ENCODE measurements at places on chromosomes 13 and 19.

DNA sequence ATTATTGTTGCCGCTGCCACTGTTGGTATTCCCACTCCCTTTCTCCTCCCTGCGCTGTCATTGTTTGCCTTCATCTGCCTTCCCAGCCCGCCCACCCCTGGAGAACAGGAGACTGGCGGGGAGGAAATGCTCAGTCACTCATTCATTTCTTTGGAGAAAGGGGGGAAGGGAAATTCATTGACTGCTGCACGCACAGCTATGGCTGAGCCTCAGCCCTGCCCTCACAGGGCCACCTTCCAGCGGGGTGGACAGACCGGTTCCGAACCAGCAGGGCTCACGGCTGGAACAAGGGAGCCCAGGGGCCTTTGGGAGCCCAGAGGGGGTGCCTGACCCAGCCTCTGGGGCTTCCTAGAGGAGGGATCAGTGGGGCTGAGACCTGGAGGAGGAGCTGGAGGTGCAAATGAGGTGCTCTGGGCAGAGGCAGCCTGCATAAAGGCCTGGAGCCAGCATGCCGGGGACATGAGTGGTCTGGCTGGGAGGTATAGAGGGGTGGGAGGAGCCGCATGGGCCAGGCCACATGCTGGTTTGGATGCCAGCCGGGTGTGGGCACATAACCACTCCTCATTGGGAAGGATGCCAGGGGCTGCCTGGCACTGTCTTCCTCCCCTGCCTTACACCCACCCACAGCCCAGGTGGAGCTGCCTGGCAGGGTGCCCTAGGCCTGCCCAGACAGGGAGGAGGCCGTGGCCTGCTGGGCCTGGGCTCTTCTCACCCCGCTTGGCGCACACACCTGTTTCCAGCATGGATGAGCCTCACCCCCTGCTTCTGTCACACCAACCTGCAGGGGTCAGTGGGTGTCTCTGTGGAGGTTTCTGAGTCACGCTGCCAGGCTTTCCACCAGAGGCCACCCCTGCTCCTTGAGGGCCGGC is 26.8 kb downstream of the PPP5C start:
- DNase-seq: no peak

DNA sequence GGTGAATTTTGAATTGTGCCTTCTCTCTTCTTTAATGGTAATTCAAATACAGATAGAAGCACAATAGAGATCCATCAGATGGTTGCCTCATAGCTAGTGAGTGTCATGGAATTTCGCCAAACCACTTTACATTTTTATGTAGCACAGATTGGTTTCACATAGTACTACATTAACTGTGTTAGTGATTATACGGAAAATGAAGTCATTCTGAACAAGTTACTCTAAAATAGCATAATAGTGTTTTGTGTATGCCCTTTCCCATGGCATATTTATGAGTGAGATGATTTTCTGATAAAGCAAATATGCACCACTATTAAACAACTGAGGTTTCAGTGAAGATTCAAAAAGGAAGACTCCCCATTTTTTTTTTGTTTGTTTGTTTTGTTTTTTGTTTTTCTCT is 1623.5 kb downstream of the PCDH9 start:
- DNase-seq: no peak

GRCh38 chr13:49776871-49777270 is 15.6 kb downstream of the KPNA3 start:
- no peak for DNase-seq

DNA sequence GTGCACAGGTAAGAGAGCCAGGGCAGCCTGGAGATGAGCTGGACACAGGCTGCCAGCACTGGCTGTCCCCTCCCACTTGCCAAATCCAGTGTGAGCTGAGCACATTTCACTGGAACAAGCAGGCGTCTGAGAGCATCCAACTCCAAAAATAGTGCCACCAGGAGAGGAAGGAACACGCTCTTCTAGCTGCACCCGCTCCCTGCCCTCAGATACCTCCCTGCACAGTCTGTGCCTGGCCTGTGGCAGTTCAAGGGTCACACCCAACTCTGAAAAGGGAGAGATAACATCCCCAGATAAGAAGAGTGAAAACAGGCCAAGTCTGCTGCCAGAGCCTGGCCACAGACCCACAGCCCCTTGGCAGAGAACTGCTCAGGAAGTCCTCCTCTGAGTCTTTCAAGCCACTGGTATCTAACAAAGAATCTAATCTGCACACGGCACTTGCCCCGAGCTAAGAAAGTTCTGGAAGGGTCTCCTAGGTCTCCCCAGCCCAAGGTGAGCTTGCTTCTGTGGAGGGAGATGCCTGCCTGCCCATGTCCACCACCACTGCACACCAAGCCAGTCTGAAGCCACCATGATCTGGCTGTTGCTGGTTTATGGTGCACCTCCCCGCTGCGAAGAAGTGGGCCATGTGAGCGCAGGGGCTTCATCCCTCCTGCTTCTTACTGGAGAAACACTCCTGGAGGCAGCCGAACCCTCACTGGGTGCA is 14.7 kb downstream of the ELL start:
- no peak for DNase-seq

DNA sequence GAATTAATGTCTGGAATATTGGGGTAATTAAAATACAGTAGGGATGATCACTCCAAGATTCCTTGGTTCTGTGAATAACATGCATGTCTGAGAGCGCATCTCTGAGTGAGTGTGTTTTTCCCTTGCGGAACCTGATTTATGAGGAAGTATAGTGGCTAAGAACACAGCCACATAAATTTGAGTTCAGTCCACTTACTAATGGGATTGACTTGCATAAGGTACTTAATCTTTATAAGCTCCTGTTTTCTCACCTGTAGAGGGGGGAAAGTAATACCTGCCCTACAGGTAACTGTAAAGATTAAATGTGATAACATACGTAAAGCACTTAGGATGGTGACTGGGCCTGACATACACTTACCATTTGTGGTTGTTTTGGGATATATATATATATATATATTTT is 60.8 kb downstream of the KLF5 start:
- DNase-seq: no peak

- DNase-seq: no peak
These were observed 58.1 kb upstream of the KLF2 start for GRCh38 chr19:16266586-16266942.

Data from RKO (cell line).